ENCODE measurements at places on chromosomes 13 and 19.

DNA sequence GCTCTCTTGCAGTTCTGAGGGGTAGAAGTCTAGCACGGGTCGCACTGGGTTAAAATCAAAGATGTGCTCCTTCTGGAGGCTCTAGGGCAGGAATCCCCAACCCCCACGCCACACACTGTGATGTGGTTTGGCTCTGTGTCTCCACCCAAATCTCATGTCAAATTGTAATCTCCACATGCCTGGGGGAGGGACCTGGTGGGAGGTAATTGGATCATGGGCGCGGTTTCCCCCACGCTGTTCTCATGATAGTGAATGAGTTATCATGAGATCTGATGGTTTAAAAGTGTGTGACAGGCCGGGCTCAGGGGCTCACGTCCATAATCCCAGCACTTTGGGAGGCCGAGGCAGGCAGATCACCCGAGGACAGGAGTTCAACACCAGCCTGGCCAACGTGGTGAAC lies 26.6 kb upstream of the CALM3 start:
- DNase-seq = peak; percentile 51

GRCh38 chr19:10407096-10407495 lies 3.8 kb upstream of the CDC37 start:
- DNase-seq = no peak

DNA sequence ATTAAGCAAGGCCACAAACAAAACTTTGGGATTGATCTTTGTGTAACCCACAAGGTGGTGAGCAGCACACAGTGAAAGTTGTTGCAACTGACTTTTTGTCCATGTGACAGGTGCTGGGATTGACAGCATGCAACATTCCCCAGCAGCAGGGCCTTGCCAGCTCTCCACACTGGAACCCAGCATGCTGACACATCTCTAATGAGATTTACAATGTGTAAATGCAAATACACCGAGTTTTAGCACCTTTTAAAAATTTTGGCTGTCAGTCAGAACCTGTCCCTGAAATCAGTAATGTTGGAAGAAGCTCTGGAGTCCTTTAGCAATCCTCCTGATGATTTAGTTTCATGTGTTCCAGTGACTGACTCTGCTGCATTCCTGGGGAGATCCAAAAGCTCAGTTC lies 16.5 kb upstream of the PCDH8 start:
- no peak for DNase-seq

DNA sequence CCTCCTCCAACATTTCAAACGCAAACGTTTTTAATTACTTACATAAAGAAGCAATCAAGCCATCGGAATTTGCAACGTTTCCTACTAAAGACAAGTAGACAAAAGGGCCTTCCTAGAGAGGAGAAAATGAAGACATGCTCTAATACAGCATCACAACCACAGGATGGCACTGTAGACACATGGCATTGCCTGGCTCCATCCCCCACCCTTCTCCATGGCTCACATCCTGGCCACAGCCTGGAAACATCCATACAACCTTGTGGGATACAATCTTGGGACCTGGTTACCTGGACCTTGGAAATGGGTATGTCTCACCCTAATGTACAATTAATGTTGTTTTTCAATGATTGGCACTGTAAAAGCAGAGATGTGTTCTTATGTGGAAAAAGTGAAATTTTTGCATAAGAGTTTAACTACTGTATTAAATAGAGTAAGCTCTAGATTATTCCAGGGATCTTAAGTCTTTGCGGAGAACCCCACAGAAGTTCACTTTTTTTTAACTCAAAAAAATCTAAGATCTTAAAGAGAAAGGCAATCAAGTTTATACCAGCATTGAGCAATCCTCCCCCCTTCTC lies 21.5 kb downstream of the EBPL start:
- no peak for DNase-seq

- no peak for DNase-seq
Measured at GRCh38 chr19:8526345-8527091, 12.6 kb upstream of the ZNF414 start.

DNA sequence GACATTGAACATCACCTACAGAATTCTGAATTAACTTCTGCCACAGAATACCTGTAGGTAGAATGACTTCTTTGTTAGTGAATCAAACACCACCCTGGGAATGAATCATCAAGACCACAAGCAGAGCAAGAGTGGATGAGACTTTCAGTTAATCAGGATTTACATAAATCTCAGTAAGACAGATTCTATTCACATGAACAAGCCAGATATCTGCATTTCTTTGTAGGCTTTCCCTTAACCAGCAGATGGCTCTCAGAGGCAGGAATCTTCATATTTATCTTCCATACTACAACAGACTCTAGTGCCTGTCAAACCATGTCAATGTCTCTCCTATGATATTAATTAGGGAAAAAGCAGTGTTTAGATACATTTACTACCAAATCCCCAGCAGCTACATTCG lies 412.1 kb downstream of the KLF12 start:
- DNase-seq = no peak
